ENCODE measurements at places on chromosomes 1 and 21.
A peak's percentile ranks its signal among the peaks of the same experiment; 100 is the strongest.

GRCh38 chr1:87558921-87559320, 230.2 kb downstream of the LMO4 start:
- DNase-seq: no peak

DNA sequence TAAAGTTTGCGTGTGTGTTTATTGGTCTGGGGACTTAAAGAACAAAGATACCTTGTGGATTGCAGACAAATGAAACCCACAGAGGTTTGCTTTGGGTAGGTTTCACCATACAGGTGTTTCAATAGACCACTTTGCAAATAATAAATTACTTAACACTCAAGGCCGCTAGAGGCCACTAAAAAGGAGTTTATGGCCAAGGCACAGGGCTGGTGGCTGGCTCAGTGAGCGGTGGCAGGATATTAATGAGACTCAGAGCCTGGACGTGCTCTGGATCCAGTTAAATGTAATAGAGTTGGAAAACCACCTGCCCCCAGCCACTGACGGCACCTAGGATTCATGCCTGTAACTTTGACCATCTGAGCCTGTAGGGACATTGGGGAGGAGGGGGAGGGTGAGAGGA, 44.5 kb downstream of the LRRC38 start:
- no peak for DNase-seq

DNA sequence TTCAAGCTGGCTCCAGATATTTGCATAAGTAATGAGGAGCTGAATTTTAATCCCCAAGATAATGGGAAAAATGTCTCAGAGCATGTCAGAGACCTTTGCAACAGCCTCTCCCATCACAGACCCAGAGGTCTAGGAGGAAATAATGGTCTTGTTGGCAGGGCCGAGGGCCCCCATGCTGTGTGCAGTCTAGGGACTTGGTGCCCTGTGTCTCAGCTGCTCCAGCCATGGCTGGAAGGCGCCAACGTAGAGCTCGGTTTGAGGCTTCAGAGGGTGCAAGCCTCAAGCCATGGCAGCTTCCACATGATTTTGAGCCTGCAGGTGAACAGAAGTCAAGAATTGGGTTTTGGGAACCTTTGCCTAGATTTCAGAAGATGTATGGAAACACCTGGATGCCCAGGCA, 134.7 kb downstream of the LYPLAL1 start:
- DNase-seq: no peak

- DNase-seq: no peak
Measured at GRCh38 chr1:186374303-186375151, 526 bp downstream of the TPR start.

GRCh38 chr1:246203180-246203579, 303.9 kb downstream of the SMYD3 start:
- no peak for DNase-seq

GRCh38 chr1:33740040-33740744, 123.7 kb upstream of the HMGB4 start:
- DNase-seq: no peak

DNA sequence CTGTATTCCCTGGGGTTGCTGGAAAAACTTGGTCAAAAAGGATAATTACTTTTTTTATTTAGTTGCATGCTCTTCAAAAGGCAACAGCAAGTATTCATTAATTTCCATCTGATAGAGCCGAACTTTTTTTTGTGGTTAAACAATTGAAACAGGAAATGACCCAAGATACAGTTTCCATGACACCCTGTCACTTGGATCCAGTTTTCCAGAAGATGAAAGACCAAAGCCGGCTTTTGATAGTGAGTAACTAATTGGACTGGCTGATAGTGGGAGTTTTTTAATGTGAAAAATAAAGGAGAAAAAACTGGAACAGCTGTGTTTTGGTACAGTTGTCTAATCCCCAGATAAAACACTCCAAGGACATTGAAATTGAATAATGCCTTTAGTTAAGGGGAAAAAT, 33.0 kb downstream of the CACHD1 start:
- no peak for DNase-seq

DNA sequence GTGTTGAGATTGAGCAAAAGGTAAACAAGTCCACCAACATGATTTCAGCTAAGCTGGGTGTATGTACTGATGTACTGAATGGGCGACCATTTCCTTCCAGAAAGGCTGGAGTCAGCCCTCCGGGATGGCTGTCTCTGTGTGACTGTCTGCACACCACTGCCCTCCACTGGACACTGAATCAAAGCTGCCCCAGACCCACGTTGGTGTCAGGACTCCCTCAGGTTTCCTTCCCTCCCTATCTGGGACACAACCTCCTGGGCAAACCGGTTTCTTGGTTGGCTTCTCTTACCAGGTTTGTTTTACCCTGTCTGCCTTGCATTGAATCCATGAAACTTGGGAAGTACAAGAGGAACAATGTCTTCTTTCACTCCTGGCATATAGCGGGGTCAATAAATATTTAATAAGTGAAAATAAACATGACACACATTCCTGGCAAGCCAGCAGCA, 5.3 kb upstream of the SRP9 start:
- DNase-seq: no peak

DNA sequence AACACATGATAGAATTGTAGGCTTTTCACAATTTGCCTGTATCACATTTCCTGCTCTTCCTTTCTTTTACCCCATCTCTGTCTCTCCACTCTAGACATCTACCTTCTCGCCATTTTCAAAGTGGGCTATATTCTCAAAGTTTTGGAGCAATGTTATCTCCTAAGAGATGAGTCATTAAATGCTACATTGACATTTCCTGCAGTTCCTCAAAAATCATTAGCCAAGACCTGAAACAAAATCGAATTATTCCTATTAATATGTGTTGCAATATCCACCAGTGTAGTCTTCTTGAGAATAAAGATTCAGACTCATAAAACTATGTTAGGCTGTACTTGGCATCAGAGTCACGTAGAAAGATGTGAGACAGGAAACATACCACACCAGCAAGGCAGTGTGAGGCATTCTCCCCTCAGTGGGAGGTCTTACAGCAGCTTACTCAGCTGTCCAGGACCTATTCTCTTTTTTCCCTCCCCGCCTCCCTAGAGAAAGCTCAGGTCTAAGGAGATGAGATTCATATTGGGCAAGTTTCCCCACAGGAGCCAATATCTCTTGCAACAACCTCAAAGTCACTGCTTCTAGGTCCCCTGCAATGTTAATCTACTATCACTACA, 38.8 kb downstream of the FRRS1 start:
- no peak for DNase-seq

DNA sequence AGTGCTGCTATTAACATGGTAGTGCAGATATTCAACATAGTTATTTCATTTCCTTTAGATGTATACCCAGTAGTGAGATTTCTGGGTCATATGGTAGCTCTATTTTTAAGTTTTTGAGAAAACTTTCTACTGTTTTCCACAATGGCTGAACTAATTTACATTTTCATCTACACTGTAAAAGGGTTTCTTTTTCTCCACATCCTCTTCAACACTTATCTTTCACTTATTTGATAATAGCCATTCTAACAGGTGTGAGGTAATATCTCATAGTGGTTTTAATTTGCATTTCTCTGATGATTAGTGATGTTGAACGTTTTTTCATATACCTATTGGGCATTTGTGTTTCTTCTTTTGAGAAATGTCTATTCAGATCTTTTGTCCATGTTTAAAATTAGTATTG, 149.8 kb downstream of the PDE4B start:
- no peak for DNase-seq

GRCh38 chr1:95180371-95180770, 53.6 kb upstream of the RWDD3 start:
- DNase-seq: no peak

GRCh38 chr1:162087111-162087510, 17.6 kb downstream of the NOS1AP start:
- no peak for DNase-seq

DNA sequence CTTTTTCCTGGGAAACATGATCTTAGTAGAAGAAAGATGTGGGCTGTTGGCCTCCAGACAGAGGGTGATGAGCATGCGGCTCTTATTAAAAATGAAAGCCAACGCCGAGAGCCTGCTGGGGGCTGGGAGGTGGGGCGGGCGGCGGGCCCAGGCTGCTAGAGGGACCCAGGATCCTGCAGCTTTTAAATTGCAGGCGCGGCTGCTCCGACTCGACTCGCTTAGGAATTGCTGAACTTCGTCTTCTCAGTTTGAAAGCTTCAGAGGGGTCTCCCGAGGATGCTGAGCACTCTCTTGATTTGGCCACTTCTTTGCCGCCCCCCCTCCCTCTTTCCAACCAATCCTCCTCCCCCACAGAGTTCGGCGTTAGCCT, 1.2 kb downstream of the AGPAT3 start:
- DNase-seq: no peak

GRCh38 chr1:159938211-159938852, 7.1 kb downstream of the IGSF9 start:
- no peak for DNase-seq

- DNase-seq: no peak
Measured at GRCh38 chr21:41359286-41359685, 2.5 kb upstream of the MX2 start.

DNA sequence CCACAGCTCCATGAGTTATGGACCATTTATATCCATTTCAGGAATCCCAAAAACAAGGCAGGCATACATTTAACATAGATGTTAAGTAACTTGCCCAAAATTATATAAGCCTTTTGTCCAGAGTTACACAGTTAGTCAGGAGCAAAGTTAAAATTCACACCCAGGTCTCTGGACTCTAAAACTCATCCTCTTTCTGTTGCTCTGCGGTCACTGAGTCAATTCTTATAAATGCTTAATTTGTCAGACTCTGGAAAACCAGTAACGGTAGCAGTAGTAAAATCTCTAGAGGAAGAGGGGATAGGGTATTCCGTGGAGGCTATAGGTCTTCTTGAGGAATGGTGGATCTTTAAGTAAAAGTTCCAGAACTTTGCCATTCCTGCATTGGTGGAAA, 223.6 kb upstream of the JUN start:
- DNase-seq: no peak

GRCh38 chr1:54604572-54605370, 18.6 kb downstream of the FAM151A start:
- DNase-seq: no peak

GRCh38 chr1:174333437-174333836, 114.3 kb upstream of the GPR52 start:
- no peak for DNase-seq

DNA sequence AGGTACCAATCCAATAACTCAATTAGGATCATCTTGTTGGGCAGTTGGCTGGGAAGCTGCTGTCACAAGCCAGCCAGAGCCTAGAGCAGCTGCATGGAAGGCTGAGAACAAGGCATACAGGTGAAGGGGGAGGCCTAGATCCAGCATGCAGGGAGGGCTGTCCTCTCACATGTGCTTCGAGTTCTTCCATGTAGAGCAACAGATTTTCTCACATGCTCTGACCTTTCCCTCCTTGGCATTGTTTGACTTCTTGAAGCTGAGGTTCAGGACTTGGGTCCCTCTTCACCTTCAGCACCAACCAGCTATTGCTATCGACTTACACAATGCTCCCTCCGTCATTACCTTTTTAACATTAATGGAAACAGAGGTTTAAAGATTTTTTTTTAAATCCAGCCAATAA, 257.7 kb downstream of the ATG4C start:
- no peak for DNase-seq

DNA sequence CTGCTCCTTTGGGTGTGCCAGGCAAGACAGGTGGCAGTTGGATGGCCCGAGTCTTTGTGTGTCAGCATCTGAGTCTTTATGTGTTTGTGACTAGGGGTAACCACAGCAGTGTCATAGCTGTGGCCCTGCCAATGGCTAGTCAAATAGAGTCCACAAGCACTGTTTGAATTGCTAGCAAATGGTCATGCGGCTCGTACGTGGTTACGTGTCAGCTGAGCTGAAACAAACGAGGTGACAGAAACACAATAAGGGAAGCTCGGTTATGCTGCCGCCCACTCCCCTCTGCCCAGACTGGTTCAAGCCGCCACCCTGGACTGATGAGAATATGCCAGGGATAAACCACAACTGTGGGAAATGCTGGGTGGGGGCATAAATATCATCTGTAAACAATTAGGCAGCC, 174.3 kb upstream of the LMO4 start:
- DNase-seq: no peak

DNA sequence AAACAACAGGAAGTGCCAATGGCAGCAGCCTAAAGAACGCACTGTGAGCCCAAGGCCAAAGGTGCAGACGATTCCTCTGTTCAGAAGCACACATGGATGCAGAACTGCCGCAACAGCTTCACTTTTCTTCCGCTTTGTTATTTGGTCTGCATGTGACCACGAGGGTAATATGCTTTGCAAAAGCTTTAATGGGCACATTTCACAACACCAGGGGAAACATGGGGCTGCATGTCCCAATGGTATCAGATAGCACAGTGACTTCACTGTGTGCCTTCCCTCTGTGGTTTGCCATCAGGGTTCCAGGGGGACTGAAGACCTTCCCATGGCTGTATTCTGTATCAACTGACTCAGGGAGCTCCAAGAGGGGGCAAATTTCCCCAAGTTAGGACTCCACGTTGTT, 28.3 kb downstream of the THAP3 start:
- no peak for DNase-seq

DNA sequence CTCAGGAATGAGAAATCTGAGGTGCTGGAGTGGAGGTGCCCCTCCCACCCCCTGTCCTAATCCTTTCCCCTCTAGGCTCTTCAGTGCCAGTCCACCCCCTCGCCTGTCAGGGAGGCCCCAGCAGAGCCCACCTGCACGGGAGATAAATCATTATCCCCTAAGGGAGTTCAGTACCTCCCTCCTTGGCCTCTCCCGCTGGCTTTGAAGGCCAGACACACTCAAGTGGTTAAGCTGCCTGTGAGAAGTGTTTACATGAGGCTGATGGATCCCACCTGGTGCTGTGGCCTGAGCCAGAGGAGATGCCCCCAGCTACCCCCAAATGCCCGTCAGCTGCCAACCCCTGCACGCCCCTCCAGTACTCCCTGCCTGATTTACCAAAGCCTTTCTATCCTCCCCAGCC, 3.7 kb downstream of the RSPO1 start:
- no peak for DNase-seq

- no peak for DNase-seq
Measured at GRCh38 chr1:87113313-87113712, 198.9 kb downstream of the HS2ST1 start.

DNA sequence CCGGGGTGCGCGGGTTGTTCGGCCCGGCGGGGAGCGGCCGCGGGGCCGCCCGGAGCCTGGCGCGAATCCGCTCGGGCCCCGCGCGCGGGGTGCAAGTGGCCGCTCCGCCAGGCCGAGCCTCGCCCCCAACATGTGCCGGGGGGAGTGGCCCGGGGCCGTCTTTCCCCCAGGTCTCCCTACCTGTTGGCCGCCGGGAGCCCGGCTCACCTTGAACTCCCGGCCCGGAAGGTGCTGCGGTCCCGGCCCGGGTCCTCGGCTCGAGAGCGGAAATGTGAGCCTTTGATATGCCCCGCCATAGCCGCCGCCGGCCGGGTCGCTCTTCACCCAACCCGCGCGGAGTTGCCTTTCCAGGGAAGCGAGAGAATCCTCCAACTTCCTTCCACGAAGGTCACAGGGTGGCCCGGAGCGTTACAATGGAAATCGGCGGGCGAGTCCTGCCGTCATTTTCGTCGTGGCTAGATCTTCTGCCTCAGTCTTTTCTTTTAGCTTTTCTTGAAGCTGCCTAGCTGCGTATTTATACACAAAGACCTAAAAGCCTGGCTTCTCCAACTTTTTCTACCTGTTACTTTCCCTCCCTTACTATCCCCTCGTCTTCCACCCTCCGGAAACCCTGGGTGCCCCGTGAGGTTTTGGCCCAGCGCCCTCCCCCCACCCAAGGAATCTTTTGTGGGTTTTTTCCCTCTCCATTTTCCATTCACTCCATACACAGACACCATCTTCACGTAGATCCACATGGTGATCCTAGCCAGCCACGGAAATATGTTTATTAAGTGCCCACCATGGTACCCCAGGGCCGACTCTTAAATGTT, 867 bp downstream of the PTGFRN start:
- peak; percentile 26 for DNase-seq

Data from stimulated activated CD4-positive, alpha-beta T cell treated with anti-CD3 and anti-CD28 coated beads, Interleukin-15, amount 100 ng/mL, for 1 hour (primary cell).